NT2/D1 (cell line): ENCODE measurements at places on chromosomes 12 and 14.

GRCh38 chr14:106670011-106670410, 1143.6 kb downstream of the TMEM121 start:
- no peak for DNase-seq

DNA sequence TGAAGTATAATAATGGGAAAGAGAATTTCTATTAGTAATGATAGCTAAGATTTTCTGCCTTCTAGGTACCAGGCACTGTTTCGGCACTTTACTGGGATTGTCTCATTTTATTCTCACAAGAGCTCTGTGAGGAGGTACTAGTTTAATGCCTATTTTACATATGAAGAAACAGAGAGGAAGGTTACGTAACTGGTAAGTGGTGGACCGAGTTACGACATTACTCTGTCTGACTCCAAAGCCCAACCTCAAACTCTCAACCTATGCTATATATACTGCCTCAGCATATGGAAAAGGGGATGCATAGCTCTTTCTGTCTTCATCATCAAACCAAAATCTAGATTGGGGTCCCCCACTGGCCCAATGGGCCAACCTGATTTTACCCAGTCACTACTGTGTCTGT, 133.5 kb downstream of the KTN1 start:
- DNase-seq: no peak

DNA sequence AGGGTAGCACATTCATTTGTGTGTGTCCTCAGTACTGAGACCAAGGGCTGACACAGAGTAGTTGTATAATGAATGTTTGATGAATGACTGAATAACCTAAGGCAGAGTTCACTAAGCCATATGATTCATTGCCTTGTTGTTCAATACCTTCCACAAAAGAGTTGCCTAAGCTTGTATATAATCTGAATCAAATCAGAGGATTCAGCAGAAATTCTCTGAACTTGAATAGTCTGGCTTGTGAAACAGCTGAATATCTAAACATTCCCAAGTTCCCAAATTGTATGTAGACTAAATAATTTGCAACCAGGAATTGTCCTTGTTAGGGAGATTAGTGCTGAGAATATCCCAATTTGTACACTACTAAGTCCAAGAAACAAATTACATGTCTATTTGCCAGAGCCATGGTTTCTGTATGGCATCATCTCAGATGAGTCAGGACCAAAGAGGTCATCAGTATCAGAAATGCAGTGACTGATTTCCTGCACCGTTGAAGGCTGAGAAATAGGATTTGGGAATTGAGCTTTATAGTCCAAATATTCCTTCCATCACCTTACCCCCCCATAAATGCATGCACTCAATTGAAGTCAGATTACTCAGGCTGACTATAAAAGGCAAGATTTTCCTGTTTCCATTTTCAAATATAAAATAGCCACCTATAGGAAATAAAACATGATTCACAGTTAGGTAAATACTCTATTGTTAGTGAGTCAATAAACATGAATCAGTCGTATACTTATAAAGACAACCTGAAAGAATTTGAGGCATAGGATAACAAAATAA, 168.7 kb downstream of the PHLDA1 start:
- DNase-seq: no peak

GRCh38 chr12:49296836-49297694, 2.1 kb downstream of the PRPH start:
- peak; percentile 63 for DNase-seq

GRCh38 chr12:116861320-116861719, 19.9 kb downstream of the HRK start:
- DNase-seq: no peak

- DNase-seq: no peak
Observed at GRCh38 chr14:103697603-103698379, 17.5 kb downstream of the XRCC3 start.

DNA sequence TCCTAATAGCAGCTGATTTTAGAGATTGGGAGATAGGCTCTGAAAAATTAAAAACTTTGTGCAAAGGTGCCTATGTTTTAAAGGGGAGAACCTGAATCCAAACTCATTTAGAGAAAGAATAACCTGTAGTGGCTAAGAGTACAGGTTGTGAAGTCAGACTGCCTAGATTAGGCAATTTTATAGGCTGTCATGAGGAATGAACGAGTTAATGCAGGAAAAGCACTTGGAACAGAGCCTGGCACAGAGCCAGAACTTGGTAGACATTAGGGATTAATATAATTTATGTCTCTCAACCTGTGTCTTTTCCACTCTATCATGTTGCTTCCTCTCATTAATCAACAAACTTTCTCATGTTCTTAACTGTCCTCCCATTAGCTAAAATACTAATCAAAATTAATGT, 98.1 kb downstream of the WIF1 start:
- no peak for DNase-seq

- DNase-seq: no peak
Observed at GRCh38 chr12:32390572-32391219, 8.7 kb upstream of the FGD4 start.
